ENCODE measurements at places on chromosomes 13 and 19. TPM values are rescaled to one million over a fixed set of nuclear protein-coding genes. Genes with fewer than 3 reads are reported as not detected.

The SLITRK5 gene
- 0.31 TPM for total RNA-seq

The CGB3 gene
- total RNA-seq = not detected

The PTGIR gene
- total RNA-seq = 0.87 TPM

The EHD2 gene
- 33.9 TPM for total RNA-seq

The MTUS2 gene
- 9.2 TPM for total RNA-seq

DNA sequence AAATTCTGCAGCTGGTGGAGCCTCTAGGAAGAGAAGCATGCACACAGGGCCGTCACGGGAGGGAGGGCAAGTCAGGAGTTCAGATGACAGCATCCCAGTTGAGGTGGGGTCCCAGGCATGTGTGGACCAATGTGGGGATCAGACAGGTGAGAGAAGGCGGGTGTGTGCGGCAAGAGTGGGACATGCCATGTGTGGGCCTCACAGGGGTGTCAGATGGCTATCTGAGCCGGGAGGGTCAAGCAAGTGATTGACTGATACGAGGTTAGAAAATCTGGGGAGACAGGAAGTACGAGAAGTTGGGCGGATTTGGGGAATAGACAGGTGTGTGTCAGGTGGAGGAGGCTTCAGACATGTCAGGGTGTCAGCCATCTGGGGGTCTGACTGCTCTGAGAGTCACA is 8.9 kb downstream of the RASGRP4 start:
- DNase-seq = no peak

DNA sequence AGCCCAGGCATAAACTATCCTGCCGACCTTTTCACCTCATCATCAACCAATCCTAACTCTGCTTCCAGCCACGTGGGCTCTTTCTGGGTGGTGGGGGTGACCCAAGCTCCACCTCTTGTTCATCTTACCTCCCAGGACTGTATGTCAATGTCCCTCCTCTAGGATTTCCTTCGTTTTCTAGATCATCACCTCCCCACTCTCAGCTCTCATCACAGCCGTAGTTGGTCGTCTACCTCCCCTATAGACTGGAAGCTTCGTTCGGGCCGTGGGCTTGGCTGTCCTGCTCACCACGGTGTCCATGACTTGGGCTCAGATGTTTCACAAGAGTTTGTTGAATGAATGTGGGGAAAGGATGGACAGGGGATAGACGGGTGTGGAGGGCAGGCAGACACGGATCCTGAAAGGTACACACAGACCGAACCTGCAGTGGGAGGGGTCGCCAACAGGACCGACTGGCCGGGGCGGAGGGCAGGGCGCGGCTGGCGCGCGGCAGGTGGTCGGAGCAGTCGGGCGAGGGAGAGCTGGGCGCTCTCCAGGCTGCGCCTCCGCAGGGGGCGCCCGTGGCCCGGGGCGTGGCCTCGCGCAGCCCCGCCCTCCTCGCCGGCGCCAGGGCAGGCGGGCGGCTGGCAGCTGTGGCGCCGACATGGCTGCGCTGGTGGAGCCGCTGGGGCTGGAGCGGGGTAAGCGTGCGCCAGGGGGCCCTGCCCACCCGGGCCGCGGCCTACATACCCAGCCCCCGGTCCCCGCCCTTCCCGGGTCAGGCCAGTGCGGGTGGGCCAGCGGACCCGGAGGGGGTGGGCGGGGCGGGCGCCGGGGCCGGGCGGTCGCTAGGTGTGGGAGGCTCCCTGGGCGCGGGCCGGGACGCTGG is at the start of gene LIN7B:
Gene LIN7B, plus strand, starts transcription at position 609 of the 868 bp plus-strand sequence. Its CDS starts 35 bp downstream, at position 644.
- DNase-seq = peak; percentile 61

- DNase-seq = no peak
Observed at GRCh38 chr19:3123088-3123721, 12.6 kb upstream of the GNA15 start.

- no peak for DNase-seq
Observed at GRCh38 chr13:113162783-113163685, 4.6 kb downstream of the PROZ start.

GRCh38 chr19:32719611-32720059 is at the start of gene TDRD12:
Gene TDRD12 (plus strand): TSS chr19:32719767. CDS start chr19:32720073, 306 bp downstream.
- peak; percentile 78 for DNase-seq

DNA sequence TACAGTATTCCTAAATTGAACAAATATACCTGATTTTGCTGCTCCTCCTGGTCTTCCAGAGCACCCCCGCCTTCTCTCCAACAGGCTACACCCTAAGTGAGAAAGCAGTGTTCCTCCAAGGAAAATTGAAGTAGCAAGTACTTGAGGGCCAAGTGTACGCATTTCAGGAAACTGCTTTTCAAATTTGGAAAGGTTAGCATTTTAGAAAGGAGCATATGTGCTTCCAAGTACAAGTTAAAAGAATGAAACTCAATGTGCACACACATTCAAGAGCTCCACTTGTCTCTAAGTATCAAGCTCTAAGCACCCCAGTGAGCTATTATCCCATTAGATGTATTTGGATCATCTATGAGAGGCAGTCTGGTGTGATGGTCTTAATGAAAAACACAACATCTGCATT is 25.8 kb downstream of the LHFPL6 start:
- no peak for DNase-seq

DNA sequence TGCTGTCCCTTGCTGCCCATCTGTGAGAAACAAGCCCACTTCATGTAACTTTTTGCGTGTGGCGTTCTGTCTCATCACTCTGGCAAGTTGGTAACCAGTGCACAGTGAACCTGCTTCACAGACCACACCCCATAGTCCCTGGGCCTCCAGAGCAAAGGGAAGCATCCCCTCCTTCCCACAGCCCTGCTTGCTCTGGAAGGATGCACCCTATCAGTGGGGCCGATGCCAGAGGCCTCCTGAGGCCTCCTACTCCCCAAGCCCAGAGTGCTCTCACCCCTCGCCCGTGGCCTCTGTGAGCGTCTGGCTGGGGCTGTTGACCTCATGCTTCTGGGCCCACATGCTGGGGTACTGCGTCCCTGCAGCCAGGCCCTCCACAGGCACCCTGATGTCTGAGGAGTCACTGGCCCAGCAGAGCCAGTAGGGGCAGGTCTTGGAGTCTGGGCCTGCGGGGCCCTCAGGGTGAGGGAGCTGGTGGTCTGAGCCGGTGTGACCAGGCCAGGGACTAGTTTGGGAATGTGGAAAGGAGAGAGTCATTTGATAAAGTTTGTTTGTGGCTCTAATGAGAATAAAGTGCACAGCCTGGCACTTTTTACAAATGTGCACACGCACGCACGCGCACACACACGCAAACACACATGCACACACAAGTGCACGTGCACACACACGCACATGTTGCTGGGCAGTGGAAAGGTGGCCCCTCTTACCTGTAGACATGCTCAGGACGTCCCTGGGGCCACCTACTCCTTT is 5.1 kb downstream of the TMEM86B start:
- DNase-seq = no peak

DNA sequence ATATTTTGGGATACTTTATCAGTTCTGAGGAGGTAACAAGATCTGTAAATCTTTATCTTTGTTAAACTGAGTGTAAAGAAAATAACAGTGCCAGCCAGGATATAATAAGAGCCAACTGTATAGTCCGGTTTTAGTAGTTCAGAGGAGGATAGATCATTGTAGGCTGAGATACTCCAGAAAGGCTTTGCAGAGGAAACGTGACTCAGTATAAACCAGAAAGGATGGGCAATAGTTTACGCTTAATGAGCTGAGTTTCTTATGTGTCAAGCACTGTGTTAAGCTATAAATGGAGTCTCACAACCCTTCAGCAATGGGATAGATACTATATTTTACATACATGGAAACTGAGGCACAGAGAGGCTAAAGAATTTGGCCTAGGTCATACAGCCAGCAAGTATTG is 3.8 kb downstream of the RFXAP start:
- no peak for DNase-seq

DNA sequence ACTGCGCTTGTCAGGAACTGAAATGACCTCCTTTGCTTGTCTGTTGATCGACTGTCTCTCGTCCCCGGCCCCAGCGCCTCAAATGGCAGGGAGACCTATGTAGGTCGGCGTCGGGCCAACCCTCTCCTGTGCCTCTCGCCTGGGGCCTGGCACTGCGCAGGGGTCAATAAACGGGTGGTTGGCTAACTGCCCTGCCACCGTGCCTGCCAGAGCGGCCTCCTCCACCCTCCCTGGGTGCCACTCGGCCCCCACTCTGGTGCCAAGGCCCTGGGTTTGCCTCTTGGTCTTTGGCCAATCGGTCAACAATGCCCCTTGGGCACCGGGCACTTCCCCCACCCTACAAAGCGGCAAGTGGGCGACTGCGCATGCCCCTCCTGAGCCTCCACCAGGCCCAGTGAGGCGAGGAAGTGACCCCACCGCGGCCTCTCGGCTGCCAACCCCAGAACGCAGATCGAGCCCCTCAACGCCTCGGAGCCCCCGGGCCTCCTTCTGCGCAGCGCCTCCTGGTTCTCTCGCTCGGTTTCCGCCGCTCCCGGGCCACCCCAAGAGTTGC is 1.1 kb downstream of the KEAP1 start:
- peak; percentile 81 for DNase-seq

- DNase-seq = no peak
Observed at GRCh38 chr19:18009412-18010066, 1.6 kb downstream of the ARRDC2 start.

DNA sequence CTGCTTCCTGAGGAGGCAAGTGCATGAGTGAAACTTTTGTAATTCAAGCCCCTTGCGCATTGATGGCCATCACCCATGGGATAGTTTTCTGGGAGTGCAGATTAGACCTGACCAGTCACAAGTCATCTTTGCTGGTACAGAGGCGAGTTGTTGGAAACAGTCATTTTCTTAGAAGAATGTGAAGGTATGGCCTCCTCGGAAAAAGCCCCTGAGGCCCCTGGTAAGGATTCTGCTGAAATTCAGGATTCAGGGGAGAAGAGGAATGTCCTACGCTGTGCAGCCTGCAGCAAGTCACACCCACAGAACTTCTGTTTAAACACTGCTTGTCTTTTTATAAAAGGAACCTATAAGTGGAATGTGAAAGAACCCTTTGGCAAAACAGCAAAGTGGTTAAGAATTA is 11.0 kb upstream of the SPART start:
- DNase-seq = no peak

DNA sequence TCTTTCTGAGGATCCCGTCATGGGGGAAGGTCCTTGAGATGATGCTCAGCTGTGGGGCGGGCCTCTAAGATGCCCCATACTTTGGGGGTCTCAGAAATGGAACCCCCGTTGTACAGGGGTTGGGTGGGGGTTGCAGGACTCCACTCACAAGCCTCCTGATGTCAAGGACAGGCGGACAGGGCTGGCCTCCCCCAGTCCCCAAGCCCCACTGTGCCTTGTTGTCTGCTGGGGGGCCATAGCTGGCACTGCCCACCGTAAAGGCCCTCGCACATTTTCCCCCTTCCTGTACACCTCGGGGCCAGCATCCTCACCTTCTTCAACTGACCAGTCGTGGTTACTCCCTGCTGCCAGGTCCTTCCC is 2.7 kb downstream of the SNAPC2 start:
- no peak for DNase-seq

GRCh38 chr13:66509175-66509574 is 721.0 kb downstream of the PCDH9 start:
- DNase-seq = no peak
